ENCODE measurements at places on chromosomes 4 and X. TPM values are rescaled to one million over a fixed set of nuclear protein-coding genes. Genes with fewer than 3 reads are reported as not detected.

PRDM8 gene
- 1.3 TPM for polyA plus RNA-seq

GRCh38 chr4:95214408-95214807 is 334.4 kb downstream of the UNC5C start:
- H3K27ac ChIP-seq: no peak overlapping the region
- H3K27me3 ChIP-seq: no peaks in the 10 kb centered on the region
- no peaks in the 10 kb centered on the region for H3K4me1 ChIP-seq
- DNase-seq: no peak
- H3K36me3 ChIP-seq: no peaks in the 10 kb centered on the region

GRCh38 chr4:10201381-10202223 is 85.0 kb upstream of the WDR1 start:
- no peaks in the 10 kb centered on the region for H3K4me1 ChIP-seq
- no peak for DNase-seq
- no peaks in the 10 kb centered on the region for H3K27me3 ChIP-seq
- no peak overlapping the region for H3K27ac ChIP-seq
- H3K4me3 ChIP-seq: no peak overlapping the region

- no peak overlapping the region for H3K27ac ChIP-seq
- peaks cover 41% of the 10 kb centered on the region for H3K27me3 ChIP-seq
- H3K36me3 ChIP-seq: no peaks in the 10 kb centered on the region
- H3K4me3 ChIP-seq: no peak overlapping the region
- no peaks in the 10 kb centered on the region for H3K4me1 ChIP-seq
- DNase-seq: no peak
Observed at GRCh38 chr4:6562931-6563901, 11.8 kb upstream of the MAN2B2 start.

DNA sequence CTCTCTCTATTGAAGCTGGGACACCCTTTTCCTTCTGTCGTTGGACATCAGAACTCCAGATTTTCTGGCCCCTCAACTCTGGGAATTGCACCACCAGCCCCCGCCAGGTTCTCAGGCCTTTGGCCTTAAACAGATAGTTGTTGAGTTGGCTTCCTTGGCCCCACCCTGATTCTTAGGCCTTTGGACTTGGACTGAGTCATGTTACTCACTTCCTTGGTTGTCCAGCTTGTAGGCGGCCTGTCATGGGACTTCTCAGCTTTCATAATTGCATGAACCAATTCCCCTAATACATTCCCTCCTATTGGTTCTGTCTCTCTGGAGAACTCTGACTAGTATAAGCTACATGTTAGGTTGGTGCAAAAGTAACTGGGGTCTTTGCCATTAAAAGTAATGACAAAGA is 195.7 kb downstream of the GPAT3 start:
- H3K36me3 ChIP-seq: no peaks in the 10 kb centered on the region
- H3K4me1 ChIP-seq: no peaks in the 10 kb centered on the region
- H3K27ac ChIP-seq: no peak overlapping the region
- no peak overlapping the region for H3K4me3 ChIP-seq
- H3K27me3 ChIP-seq: no peaks in the 10 kb centered on the region

DNA sequence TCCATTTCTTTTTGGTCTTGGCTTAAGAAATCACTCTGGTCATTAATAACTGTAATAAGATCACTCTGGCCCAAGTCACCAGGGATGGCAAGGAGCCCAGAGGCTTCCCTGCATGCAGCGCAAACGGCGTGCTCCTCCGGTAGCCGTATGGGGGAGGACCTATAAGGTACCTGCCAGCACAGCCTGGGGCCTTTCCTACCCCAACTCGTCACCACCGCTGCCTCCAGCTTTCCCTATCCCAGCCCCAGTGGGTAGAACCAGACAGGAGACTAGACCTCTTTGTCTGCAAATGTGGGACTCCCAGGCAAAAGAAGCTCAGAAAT is 25.9 kb downstream of the HAND2 start:
- peaks cover 97% of the 10 kb centered on the region for H3K27me3 ChIP-seq
- no peaks in the 10 kb centered on the region for H3K36me3 ChIP-seq
- no peak overlapping the region for H3K4me3 ChIP-seq

DNA sequence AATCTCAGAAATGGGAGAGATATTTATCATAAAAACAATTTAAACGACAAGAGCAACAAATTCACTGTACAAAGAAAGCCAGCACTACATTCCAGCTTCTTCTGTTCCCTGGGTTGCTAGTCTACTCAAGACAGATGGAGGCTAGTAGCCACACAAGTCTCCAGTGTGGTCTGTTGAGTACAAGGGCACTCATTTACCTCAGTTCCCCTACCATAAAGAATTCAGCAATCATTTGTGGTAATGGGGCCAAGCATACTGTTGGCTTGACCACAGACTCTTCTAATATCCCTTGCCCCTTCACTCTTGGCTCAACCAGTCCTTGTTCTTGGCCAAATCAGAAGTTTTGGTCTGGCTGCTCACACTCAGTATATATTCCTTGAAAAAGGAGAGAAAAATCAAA is 212.3 kb downstream of the COX18 start:
- no peaks in the 10 kb centered on the region for H3K27me3 ChIP-seq
- no peaks in the 10 kb centered on the region for H3K4me1 ChIP-seq
- no peak for DNase-seq
- H3K27ac ChIP-seq: no peak overlapping the region

FABP2 gene
- polyA plus RNA-seq: not detected

GLA gene
- polyA plus RNA-seq: 51.7 TPM

TCEAL2 gene
- 7.6 TPM for polyA plus RNA-seq

DNA sequence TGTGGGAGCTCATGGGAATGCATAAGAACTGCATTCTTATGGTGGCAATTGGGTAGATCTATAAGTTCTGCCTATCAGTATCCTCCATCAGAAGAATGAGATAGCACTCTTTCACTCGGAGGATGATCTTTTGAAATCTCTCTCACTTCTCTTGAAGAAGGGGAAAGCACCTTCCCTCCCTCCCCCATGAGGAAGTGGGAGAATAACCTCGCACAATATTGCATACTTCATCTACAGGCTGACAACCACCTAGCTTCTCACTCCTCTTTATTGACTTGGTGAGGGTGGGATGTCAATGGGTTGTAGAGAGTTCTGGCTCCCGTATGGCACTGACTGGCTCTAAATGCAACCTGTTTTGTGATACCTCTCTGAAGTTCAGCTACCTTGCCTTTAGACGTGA is 146.7 kb upstream of the SPOCK3 start:
- no peaks in the 10 kb centered on the region for H3K4me1 ChIP-seq
- H3K36me3 ChIP-seq: no peaks in the 10 kb centered on the region
- H3K27ac ChIP-seq: no peak overlapping the region

SLC25A14 gene
- polyA plus RNA-seq: 8.7 TPM

KCTD8 gene
- 0.02 TPM for polyA plus RNA-seq

- no peaks in the 10 kb centered on the region for H3K4me1 ChIP-seq
- H3K27ac ChIP-seq: no peak overlapping the region
- peak; percentile 80 for DNase-seq
- H3K4me3 ChIP-seq: no peak overlapping the region
- H3K27me3 ChIP-seq: no peaks in the 10 kb centered on the region
Observed at GRCh38 chr4:185219551-185220344, 10.3 kb downstream of the SNX25 start.

GRCh38 chrX:135974279-135974856 is 580 bp upstream of the MMGT1 start:
- no peaks in the 10 kb centered on the region for H3K27me3 ChIP-seq
- peak; percentile 81 for DNase-seq
- no peak overlapping the region for H3K4me3 ChIP-seq
- peak overlapping the region; percentile 33 for H3K27ac ChIP-seq
- H3K4me1 ChIP-seq: peaks cover 2% of the 10 kb centered on the region

- peaks cover 10% of the 10 kb centered on the region for H3K36me3 ChIP-seq
- DNase-seq: no peak
- H3K27ac ChIP-seq: no peak overlapping the region
- no peaks in the 10 kb centered on the region for H3K4me1 ChIP-seq
- H3K4me3 ChIP-seq: no peak overlapping the region
- no peaks in the 10 kb centered on the region for H3K27me3 ChIP-seq
Observed at GRCh38 chrX:54030329-54030728, 13.9 kb downstream of the PHF8 start.

GRCh38 chr4:128862608-128863311 is 53.3 kb downstream of the JADE1 start:
- H3K36me3 ChIP-seq: peaks cover 36% of the 10 kb centered on the region
- no peaks in the 10 kb centered on the region for H3K27me3 ChIP-seq
- peaks cover 9% of the 10 kb centered on the region for H3K4me1 ChIP-seq
- peak; percentile 26 for DNase-seq
- no peak overlapping the region for H3K4me3 ChIP-seq

NAP1L2 gene
- 1.7 TPM for polyA plus RNA-seq

MAGEA8 gene
- polyA plus RNA-seq: not detected

GRCh38 chr4:141635736-141636081 is 674 bp upstream of the IL15 start:
- DNase-seq: no peak
- H3K4me1 ChIP-seq: no peaks in the 10 kb centered on the region
- peak overlapping the region; percentile 82 for H3K4me3 ChIP-seq
- H3K27ac ChIP-seq: no peak overlapping the region
- no peaks in the 10 kb centered on the region for H3K36me3 ChIP-seq
- H3K27me3 ChIP-seq: peaks cover 38% of the 10 kb centered on the region

SYN1 gene
- polyA plus RNA-seq: 1.4 TPM

DNA sequence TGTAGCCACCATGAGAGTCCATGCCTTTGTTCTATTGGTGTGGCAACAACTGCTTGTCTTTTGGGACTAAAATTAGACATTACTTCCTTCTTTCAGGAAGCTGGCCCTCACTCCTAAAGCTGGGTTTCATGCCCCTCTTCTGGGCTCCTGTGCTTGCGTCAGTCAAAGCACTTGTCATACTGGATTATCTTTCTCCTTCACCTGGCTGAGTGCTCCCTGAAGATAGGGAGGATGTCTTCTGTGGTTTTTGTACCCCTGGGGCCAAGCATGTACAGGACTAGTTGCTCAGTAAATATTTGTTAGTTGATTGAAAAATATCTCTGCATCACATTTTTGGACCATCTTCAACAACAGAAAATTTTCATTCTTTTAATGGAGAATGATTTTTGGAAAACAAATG is 26.1 kb upstream of the LONRF3 start:
- no peak for DNase-seq
- no peaks in the 10 kb centered on the region for H3K27me3 ChIP-seq
- no peak overlapping the region for H3K4me3 ChIP-seq

DNA sequence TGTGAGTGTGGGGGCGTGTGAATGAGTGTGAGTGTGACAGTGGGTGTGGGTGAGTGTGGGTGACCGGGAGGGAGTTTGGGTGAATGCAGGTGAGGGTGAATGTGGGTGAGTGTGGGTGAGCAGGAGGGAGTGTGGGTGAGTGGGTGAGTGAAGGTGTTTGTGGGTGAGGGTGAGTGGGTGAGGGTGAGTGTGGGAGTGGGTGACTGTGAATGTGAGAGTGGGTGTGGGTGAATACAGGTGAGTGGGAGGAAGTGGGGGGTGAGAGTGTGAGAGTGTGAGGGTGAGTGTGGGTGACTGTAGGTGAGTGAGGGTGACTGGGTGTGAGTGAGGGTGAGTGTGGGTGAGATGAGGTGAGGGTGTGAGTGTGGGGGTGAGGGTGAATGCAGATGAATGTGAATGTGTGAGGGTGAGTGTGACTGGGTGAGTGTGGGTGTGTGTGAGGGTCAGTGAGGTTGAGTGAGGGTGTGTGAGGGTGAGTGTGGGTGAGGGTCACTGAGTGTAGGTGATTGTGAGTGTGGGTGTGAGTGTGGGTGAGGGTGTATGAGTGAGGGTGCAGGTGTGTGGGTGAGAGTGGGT is 1677.3 kb upstream of the TENM3 start:
- H3K27ac ChIP-seq: no peak overlapping the region
- no peak overlapping the region for H3K4me3 ChIP-seq
- H3K4me1 ChIP-seq: no peaks in the 10 kb centered on the region
- no peaks in the 10 kb centered on the region for H3K27me3 ChIP-seq

PNMA6F gene
- polyA plus RNA-seq: not detected

- H3K27ac ChIP-seq: no peak overlapping the region
- DNase-seq: no peak
- peaks cover 3% of the 10 kb centered on the region for H3K27me3 ChIP-seq
Observed at GRCh38 chrX:140524556-140524955, 19.7 kb upstream of the SOX3 start.

IL2RG gene
- 136 TPM for polyA plus RNA-seq

ASB9 gene
- polyA plus RNA-seq: 2.1 TPM

GRCh38 chr4:81485310-81485980 is 13.7 kb upstream of the RASGEF1B start:
- H3K27ac ChIP-seq: no peak overlapping the region
- H3K4me1 ChIP-seq: no peaks in the 10 kb centered on the region
- H3K36me3 ChIP-seq: no peaks in the 10 kb centered on the region
- no peaks in the 10 kb centered on the region for H3K27me3 ChIP-seq
- DNase-seq: no peak

ABCB7 gene
- 10.0 TPM for polyA plus RNA-seq

GRCh38 chr4:74433043-74433442 is 11.9 kb upstream of the AREG start:
- H3K4me3 ChIP-seq: no peak overlapping the region
- no peak for DNase-seq
- H3K27me3 ChIP-seq: no peaks in the 10 kb centered on the region
- H3K27ac ChIP-seq: no peak overlapping the region

GRCh38 chr4:168197926-168198325 is 105.6 kb downstream of the ANXA10 start:
- no peaks in the 10 kb centered on the region for H3K4me1 ChIP-seq
- no peak overlapping the region for H3K27ac ChIP-seq
- no peak overlapping the region for H3K4me3 ChIP-seq
- no peaks in the 10 kb centered on the region for H3K36me3 ChIP-seq
- DNase-seq: no peak
- H3K27me3 ChIP-seq: no peaks in the 10 kb centered on the region

DNA sequence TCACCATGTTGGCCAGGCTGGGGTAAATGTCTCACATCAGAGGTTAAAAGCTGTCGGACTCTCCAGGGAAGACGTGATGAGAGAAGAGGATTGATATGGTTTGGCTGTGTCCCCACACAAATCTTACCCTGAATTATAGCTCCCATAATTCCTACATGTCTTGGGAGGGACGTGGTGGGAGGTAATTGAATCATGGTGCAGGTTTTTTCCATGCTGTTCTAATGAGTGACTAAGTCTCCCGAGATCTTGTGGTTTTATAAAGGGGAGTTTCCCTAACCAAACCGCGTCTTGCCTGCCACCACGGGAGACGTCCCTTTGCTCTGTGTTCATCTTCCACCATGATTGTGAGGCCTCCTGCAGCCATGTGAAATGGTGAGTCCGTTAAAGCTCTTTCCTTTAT is 64.4 kb downstream of the ASMT start:
- H3K27ac ChIP-seq: no peak overlapping the region
- no peaks in the 10 kb centered on the region for H3K4me1 ChIP-seq
- H3K36me3 ChIP-seq: no peaks in the 10 kb centered on the region
- no peak for DNase-seq
- H3K27me3 ChIP-seq: no peaks in the 10 kb centered on the region
- H3K4me3 ChIP-seq: no peak overlapping the region

- peaks cover 8% of the 10 kb centered on the region for H3K27me3 ChIP-seq
- H3K4me1 ChIP-seq: no peaks in the 10 kb centered on the region
- no peaks in the 10 kb centered on the region for H3K36me3 ChIP-seq
- no peak overlapping the region for H3K27ac ChIP-seq
- H3K4me3 ChIP-seq: no peak overlapping the region
- DNase-seq: peak; percentile 16
Observed at GRCh38 chrX:10755439-10756334, 135.3 kb upstream of the MID1 start.

GRCh38 chrX:43121637-43122036 is 343.7 kb upstream of the PPP1R2C start:
- H3K27ac ChIP-seq: no peak overlapping the region
- H3K4me1 ChIP-seq: no peaks in the 10 kb centered on the region
- peaks cover 8% of the 10 kb centered on the region for H3K27me3 ChIP-seq
- no peak overlapping the region for H3K4me3 ChIP-seq
- no peak for DNase-seq
- no peaks in the 10 kb centered on the region for H3K36me3 ChIP-seq

GRCh38 chrX:15870310-15870709 is 15.7 kb upstream of the AP1S2 start:
- H3K27ac ChIP-seq: no peak overlapping the region
- no peak overlapping the region for H3K4me3 ChIP-seq
- H3K4me1 ChIP-seq: no peaks in the 10 kb centered on the region
- H3K36me3 ChIP-seq: no peaks in the 10 kb centered on the region
- no peak for DNase-seq

All from lung (tissue), 17 donors.